NCI-H524 treated with DMSO at 0.1 percent for 48 hours (cell line): ENCODE measurements at places on chromosomes 4 and X.

DNA sequence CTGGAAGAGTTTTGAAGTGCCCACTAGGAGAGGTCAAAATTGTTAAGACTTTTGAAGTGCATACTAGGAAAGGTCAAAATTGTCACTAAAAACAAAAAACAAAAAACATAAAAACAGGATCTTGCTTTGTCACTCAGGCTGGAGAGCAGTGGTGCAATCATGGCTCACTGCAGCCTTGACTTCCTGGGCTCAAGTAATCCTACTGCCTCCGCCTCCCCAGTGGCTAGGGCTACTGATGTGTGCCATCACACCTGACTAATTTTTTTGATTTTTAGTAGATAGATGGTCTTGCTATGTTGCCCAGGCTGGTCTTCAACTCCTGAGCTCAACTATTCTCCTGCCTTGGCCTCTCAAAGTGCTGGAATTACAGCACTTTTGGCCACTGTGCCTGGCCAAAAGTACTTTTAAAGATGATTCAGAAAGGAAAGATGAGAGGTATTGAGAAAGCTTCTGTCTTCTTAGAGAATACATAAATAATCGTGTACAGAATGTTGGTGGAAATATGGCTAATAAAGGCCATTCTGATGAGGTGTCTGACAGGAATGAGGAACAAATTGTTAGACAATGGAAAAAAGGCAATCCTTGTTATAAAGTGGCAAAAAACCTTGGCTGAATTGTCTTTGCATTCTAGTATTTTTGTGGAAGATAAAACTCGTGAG, 43.3 kb upstream of the STX18 start:
- DNase-seq = no peak

DNA sequence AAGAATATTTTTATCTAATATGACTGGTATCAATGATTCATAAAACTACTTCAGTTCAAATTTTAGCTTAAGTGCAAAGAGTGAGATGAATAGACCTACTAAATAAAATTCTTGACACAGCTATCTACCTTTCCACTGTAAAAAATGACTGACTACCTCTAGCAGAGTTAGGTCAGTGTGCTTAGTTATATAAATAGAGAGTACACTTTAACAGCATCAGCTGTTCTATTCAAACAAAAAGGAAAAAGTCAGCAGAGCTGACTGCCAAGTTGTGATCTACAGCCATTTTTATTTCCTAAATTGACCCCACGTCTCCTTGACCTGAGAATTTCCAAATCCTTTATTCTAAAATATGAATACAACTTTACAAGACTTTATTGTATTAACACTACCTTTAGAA, 262.4 kb downstream of the CAMK2D start:
- DNase-seq = no peak

DNA sequence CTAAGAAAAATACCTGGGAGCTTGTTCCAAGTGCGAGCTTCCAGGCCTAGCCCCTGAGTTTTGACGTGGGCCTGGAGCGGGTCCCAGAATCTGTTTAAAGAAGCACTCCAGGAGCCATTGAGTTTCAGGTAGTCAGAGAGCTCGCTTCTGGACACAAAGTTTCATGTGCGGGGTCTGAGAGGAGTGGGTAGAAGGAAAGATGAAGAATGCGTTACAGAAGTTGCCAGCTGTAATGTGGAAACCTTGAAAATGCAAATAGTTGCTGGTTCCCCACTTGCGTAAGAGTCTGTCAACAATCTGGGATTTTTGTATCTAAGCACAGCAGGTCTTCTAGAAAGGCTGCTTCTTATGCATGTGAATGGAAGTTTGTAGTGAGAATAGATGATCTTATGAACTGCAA, 77.5 kb upstream of the CLCN4 start:
- no peak for DNase-seq

DNA sequence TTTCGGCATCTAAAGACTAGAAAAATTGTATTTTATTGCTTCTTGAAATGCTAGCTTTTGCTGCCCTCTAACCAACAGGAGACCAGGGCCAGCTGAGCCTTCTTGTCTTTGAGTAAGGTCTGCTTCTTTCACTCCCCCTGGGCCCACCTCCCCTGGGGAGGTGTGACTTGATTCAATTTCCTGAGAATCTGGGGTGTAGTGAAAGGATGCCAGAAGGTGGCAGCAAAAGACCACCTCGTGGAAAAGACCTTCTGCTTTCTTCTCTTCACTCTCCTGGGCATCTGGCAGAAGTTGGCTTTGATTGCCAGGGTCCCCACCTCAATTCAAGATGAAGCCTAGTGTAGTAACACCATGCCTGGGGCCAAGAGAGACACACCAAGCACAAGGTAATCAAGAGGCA, 96.5 kb upstream of the MAOA start:
- DNase-seq = no peak

DNA sequence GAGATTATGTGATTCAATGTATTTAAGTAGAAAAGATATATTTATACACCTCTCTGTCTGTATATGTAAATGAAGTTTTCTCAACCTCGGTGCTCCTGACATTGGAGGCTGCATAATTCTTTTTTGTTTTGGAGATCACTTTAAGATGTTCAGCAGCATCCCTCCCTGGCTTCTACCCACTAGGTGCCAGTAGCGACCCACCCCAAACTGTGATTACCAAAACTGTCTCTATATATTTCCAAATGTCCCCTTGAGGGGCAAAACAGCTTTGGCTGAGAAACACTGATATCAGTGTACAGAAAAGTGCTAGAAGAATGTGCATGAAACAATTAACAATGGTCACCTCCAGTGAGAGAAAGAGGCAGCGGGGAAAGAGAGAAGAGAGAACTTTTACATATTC, 51.2 kb downstream of the DCX start:
- peak; percentile 7 for DNase-seq

GRCh38 chrX:28625223-28625622, 38.0 kb downstream of the IL1RAPL1 start:
- DNase-seq = no peak

DNA sequence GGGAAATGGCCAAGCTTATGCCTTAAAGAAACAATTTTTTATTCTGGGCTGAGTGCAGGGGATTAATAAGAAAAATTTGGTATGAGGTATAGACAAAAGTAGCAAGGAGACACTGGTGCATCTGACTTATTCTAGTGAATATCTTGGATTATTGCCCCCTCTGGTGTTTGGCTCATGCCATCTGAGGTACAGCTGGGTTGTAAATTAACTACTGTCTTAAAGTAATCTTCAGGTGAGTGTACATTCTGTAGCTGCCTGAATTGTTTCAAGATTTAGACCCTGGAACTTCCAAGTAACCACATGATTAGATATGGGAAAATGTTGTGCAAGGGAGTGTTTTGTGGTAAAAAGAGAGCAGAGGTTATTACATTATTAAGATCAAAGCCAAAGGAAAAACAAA, 988.7 kb downstream of the FAM133A start:
- DNase-seq = no peak

DNA sequence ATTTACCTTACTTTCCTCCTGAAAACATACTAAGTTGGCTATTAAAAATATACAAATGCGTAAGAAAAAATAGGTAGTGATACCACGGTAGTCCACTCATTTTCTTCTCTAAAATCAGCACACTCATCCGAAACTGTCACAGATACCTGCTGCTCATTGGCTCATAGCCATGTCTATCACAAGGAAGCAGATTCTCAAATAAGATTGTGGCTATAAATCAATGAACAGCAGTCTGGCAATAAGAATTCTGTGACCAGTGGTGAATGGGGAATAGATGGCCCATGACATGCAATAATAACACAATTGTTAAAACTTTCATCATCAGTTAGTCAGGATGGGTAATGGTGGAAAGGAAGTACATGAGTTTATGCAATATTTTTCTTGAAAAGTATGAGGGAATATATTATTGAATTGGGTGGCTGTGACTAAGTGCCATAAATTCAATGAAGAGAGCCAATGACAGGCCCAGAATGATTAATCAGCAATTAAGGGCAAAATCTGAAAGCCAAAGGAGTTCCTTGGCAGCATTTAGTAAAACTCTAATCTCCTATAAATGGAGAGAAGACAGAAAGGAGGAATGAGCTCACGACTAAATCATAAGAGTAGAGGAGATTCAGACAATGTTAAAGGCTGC, 202.3 kb upstream of the NEIL3 start:
- DNase-seq = no peak

- no peak for DNase-seq
Observed at GRCh38 chrX:68989456-68989855, 160.6 kb downstream of the EFNB1 start.

DNA sequence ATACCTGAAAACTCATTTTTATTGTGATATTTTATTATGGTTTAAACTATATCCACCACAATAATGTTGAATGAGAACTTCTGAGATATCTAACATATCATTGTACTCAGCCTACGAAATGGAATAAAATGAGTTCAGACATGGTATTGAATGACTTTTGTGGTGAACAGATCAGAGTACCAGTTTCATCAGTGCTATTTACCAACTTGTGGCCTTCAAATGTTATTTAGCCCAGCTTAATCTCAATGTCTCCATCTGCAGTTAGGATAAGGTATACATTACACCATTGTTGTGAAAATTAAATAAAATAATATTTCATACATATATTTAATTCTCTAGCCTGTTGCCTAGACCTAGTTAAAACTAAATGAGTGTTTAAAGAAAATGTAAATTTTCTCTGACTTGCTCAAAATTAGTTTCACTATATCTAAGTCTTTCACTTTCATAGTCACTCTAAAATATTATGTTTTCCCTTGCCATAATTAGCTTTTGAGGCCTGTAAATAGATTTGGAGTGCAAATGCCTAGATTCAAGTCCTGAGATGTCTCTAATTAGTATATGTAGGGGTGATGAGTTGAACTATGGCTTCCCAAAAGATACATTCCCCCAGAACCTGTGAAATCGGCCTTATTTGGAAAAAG, 594.2 kb downstream of the STPG2 start:
- no peak for DNase-seq

- no peak for DNase-seq
Observed at GRCh38 chrX:75155447-75155826, 646 bp downstream of the ABCB7 start.

DNA sequence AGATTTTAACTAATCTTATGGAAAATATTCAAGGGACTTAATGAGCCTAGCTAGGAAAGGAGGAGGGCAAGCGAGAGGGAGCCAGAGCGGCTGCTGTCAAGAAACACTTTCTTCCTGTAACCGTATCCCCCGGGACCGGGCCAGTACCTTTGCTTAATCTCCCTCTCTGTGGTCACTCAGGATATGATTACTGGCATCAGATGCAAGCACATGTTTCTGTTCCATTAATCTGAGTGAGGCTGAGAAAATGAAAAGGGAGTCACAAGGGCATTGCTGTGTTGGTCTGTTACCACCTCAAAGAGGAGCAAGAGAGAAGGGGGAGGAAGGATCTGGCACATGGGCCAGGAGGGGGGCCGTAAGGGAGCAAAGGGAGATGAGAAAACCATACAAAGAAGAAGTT, 356.7 kb upstream of the GATB start:
- DNase-seq = peak; percentile 29

GRCh38 chr4:159175989-159176375, 73.1 kb downstream of the RAPGEF2 start:
- DNase-seq = no peak

DNA sequence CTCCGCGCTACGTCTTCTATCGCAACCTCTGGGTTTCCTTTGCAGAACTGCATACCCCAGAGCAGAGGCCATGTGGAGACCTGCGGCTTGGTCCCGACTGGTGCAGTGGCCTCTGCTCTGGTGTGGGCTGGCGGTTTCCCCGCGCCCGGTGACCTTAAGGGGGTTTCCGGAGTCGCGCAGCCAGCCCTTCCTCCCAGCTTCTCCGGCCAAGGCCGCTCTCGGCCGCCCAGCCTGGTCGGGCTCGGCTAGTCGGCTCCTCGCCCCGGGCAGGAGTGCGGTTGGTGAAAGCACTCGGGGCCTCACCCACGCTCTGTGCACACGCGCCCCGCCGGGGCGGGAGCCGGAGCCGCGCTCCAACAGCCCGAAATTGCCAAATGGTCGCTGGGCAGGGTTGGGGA, 84.9 kb downstream of the BCOR start:
- DNase-seq = no peak

DNA sequence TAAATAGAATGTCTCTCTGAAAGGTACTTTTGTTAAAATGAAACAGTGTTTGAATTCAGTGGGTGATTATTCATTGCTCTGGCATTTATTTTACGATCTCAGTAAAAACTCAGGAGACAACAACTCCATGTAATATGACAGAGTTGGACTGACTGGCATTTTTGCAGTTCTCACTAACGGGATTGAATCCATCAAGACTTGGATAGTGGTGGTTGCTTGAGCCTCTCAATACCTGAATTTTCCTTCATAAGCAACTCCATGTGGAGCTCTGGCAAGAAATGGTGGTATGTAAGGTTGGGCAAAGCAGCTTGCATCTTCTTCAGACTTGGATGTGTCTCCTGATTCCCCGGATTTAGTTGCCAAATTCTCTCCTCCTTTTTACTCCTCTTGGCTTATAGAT, 72.7 kb downstream of the FRMPD4 start:
- no peak for DNase-seq

- DNase-seq = no peak
Observed at GRCh38 chr4:110614173-110614963, 8.5 kb downstream of the PITX2 start.

DNA sequence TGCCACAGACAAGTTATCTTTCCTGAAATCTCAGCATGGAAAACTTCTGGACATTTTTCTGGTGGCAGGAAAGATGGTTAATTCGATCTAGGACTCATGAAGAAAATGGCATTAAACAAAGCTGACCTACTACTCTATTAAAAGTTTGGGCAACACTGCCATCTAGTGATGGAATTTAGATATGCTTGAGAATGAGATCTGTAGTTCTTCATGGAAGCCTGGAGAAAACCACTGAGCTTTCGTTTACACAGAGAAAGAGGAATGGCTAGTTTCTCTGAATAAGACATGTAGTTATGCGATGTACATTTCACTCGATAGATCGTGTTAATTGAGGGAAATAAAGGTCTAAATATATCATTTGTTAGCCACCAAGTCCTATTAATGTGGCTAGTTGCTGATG, 51.7 kb upstream of the CHRDL1 start:
- DNase-seq = peak; percentile 54

- DNase-seq = no peak
Observed at GRCh38 chr4:97645071-97645821, 498.0 kb downstream of the STPG2 start.

DNA sequence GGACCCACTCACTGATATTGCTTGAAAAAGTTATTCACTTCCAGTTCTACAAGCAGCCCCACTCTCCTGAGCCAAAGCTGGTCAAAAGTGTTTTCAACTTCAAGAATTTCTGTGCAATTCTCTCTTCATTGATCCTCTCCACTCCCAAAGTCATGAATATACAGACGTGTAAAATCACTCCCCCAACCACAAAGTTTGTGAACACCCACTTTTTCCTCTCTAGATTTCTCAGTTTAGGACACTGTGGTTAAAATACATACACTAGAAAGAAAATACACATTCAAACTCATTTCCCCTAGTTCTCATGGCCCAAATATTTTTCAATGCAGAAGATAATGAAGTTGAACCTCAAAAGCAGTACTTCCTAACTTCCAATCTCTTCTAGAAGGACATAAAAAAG, 116.3 kb downstream of the MSN start:
- no peak for DNase-seq

GRCh38 chr4:142316025-142316424, 530.1 kb downstream of the INPP4B start:
- DNase-seq = no peak

GRCh38 chr4:147786031-147786430, 54.1 kb downstream of the ARHGAP10 start:
- peak; percentile 25 for DNase-seq
